ENCODE measurements at places on chromosomes 4 and X.

DNA sequence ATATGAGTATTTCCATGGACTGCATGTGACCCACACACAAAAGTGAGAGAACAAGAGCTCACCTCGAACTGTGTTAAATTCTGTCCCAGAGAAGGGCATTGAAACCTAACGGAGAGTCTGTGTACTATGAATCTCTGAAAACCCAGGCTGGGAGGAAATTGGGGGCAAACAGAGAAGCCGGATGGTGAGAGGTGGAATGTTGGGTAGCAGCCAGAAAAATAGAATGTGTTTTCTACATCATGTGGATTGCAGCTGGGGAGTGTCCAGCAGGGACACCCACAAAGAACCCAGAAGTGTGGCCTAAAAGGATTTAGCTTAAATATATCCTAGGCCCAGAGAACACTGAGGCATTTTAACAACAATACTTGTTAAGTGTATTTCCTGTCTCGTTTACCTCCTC is 38.6 kb downstream of the MND1 start:
- DNase-seq: no peak

DNA sequence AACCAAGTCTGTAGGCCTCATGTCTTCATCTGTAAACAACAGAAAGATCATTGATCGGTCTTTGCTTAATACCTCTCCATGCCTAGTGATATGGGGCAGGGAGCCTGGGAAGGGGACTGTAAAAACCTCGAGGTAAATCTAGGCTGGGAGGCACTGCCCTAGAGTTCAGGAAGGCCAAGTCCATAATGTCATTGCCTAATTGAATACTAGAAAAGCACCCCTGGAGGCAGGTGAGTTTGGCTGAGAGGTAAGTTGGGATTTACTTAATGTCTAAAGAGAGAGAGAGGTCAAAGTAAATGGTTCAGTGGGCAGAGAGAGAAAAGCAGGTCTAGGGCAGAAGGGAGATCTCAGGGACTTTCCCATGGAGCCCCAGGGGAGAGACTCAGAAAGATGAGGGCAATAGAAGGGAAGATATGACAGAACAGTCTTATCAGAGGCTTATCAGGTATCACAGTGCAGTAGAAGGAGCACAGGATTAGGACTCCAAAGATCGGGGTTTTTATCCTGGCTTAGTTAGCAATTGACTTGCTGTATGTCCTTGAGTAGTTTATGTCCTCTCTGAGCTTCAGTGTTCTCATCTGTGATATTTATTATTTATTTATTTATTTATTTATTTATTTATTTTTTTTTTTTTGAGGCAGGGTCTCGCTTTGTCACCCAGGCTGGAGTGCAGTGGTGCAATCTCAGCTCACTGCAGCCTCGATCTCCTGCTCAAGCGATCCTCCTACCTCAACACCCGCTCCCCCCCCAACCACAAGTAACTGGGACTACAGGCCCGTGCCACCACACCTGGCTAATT is 85.2 kb downstream of the SLC16A2 start:
- DNase-seq: no peak

DNA sequence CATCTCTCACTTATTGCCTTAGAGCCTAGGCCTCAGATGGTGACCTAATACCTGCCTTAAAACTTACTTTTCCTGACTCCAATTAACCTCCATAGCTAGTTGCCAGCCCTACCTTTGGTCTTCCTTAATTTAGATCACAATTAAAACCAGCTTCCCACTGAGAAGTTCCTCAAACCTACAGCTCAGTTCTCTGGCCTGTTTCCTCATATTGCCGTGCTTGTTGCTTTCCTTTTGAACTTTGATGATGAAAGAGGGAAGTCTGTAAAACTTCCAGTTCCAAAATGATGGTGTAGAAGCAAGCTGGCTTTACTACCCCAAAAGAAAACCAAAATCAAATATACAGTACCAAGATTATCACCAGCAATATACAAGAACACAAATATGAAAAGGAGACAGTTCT is 28.9 kb upstream of the CAMK2D start:
- no peak for DNase-seq

DNA sequence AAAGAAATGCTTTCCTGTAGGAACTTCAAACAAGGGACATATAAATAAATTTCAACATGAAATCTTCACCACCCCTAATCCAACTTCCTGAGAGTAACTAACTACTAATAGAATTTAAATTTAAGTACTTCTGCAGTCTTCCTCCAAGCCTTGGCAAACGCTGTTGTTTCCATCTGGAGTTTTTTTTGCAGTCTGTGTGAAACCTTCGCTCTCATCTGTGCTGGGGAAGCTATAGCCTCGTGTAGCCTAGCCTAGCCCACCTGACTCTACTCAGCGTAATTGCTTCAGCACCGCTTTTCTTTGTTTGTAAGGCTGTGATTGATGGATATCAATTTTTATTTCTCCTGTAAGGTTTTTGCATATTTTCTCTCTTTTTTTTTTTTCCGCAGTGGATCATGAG is 30.9 kb downstream of the STOX2 start:
- no peak for DNase-seq

DNA sequence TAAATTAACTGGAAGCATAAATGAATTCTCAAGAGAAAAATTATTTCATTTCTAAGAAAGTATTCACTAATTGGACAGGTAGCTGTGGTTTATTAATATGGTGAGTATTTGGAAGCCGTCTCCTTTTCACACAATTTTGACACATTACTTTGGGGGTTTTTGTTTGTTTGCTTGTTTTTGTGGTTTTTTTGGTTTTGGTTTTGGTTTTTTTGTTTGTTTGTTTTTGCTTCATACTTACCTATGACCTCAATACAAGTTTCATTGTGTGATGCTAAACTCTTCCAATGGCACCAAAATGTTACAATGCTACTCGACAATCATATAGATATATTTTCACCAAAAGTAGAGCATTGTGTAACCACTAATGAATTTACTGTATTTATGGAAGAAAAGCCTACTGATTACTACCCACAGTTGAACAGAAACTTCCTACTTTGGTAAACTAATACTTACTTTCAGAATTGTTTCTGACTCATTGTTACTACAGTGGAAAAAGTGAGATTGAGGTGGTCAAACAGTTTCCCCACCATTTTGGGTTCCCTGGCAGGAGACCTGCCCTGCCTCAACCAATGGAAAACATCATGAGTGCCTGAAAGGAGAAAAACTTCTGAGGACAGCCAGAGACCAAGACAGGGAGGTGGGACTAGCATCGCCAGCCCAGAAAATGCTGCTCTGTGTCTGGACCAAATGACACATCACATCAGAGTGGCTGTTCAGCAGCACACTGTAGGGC is 443.1 kb downstream of the HNRNPD start:
- no peak for DNase-seq

GRCh38 chr4:123093236-123093635 is 170.8 kb upstream of the NUDT6 start:
- no peak for DNase-seq

DNA sequence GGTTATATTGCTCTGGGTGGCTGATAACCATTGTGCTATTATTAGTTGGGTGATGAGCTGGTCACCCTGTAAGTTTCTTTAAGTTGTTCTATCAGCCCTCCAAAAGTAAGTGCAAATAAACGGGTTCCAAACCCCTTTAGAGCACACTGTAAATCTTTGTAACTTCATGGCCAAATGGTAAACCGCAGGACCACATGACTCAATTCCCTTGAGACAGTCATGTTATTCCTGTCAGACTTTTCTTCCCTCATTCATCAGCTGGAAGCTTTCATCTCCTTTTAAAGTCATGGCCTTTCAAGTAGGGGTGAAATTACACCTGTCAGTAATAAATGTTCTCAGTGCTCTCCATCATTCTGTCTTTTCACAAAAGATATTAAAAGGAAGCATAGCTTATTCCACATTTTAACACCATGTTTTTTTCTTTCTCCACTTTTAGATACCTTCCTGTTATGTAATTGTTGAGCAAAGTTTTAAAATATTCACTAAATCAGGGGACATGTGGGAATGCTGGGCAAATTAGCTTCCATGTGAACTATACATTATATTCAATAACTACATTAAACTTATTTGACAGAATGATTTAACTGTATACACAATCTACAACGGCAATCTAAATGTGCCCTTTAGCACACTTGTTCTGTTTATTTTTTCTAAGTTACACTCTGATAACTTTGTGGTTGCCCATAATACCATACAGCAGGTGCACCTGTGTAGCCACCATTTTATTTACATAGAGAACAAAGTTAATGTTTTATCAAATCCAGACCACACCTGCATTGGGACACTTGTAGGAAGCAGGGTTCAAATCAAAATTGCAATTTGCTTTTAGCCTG is 275.5 kb downstream of the CFAP299 start:
- no peak for DNase-seq

DNA sequence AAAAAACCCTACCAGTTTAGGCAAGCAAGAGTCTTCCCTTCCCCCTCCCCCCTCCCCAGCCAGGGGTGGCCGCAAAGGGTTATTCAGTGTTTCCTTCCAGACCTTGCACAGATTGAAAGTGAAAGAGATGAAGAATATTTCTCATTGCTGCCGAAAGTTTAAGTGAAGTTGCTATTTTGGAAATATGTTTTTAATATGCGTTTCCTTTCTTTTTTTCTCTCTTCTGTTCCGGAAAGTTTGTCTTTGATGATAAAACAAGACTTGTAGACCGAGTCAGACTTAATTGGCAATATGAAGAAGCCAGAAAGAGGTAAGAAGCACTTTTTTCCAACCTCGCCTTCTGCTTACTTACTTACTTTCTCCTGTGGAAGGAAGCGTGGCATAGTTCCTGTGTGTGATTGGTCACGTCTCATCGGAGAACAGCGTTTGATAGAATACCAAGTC is 58.5 kb upstream of the CLCN4 start:
- DNase-seq: no peak

- no peak for DNase-seq
Measured at GRCh38 chr4:37220685-37221084, 23.9 kb upstream of the NWD2 start.

DNA sequence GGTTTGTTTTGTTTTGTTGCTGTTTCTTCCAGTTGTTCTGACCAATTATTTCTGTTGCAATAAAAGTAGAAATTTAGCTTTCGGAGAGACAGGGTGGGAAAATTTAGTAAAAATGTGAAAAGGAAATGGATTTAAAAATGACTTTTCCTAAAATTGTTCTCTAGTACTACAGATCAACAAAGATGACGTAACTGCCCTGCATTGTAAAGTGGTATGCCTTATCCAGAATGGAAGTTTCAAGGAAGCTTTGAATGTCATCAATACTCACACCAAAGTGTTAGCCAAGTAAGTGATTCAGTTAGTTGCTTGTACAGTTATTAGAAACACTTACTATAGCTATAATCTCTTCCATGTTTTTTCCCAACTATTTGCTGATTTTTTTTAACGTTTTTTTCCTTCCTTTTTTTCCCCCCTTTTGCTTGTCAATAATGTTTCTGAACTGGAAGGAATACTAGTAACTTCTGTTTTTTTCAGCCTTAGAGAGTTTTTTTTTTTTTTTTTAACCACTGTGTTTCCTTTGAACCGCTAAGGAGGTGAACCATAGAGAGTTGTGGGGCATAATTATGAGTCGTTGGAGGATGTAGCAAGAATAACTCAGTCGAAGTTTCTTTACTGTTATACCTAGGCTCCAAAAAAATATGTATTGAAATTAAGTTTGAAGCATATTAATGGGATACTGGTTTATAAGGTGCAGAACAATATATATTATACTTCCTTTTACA is 2.2 kb downstream of the SRP72 start:
- DNase-seq: no peak

- no peak for DNase-seq
Measured at GRCh38 chr4:155666344-155667221, at the start of gene GUCY1A1. GUCY1A1 (plus strand) TSS chr4:155666848; CDS start chr4:155696868, 30,020 bp downstream.

DNA sequence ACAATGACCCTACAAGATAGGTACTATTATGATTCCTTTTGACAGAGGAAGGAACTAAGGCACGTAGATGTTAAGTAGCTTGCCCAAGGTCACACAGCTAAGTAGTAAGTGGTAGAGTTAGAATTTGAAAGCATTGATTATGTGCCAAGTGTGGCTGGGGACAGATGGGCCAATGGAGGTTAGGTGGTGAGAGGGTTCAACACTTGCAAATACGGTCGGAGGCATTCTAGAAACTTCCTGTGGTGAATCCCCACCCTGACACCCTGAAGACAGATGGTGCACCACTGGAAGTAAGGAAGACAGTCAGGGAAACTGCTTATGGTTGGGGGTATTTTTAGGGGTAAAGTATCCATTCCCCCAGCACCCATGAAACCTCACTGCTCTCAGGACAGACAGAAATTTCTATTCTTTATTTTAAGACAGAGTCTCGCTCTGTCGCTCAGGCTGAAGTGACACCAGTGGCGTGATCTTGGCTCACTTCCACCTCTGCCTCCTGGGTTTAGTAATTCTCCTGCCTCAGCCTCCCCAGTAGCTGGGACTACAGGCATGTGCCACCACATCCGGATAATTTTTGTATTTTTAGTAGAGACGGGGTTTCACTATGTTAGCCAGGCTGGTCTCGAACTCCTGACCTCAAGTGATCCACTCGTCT is 142.5 kb downstream of the RASL11B start:
- DNase-seq: no peak

GRCh38 chr4:126364311-126364911 is 1049.7 kb downstream of the FAT4 start:
- no peak for DNase-seq

- DNase-seq: no peak
Measured at GRCh38 chrX:1614927-1615326, at the start of gene ASMT. ASMT (plus strand) TSS chrX:1615059; CDS start chrX:1615200, 141 bp downstream.

- no peak for DNase-seq
Measured at GRCh38 chr4:153337686-153338085, 6.8 kb upstream of the MND1 start.

- no peak for DNase-seq
Measured at GRCh38 chr4:181650033-181650825, 593.0 kb upstream of the TENM3 start.

GRCh38 chr4:156896527-156896926 is 75.1 kb downstream of the PDGFC start:
- DNase-seq: no peak

DNA sequence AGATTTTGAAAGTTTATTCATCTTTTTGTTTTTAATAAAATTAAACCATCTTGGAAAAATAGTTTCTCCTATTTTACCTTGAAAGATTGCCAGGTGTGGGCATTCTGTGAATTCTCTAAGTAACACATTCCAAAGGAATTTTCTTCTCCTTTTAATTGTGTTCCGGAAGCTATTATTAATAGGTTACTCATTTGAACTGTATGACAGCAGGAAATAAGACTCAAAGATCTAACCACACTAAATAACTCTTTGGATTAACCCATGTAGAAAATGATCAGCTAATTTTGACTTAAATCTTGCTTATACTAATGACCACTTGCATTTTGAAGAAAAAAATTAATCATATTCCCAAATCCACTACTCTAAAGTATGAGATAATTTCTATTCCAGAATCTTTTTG is 17.6 kb upstream of the CCNI start:
- DNase-seq: no peak

DNA sequence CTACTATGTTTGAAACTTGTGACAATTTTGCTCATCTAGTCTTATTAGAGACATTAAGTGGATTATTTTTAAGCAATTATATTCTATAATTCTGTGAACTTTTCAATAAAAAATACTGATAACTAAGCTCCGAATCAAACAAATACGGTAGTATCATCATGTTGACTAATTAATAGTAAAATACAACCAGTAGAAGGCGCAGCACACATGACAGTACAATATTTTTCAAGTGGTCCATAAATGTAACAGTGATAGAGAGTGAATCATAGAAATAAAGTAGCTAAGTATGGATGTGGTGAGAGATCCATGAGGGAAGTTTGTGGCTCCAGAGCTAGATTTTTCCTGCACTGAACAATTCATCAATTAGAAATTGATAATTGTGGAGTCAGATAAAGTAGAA is 666.2 kb downstream of the KCTD8 start:
- no peak for DNase-seq

- DNase-seq: no peak
Measured at GRCh38 chr4:155748039-155748438, 10.8 kb upstream of the GUCY1B1 start.

- DNase-seq: no peak
Measured at GRCh38 chr4:188287169-188287894, 148.1 kb downstream of the TRIML1 start.

- DNase-seq: no peak
Measured at GRCh38 chr4:99473131-99473530, 37.7 kb upstream of the C4orf17 start.

Data from posterior cingulate gyrus (tissue), 11 donors.